ENCODE measurements at places on chromosomes 11 and 22.
A peak's percentile ranks its signal among the peaks of the same experiment; 100 is the strongest.

- no peak for DNase-seq
These were observed 771.1 kb upstream of the LUZP2 start for GRCh38 chr11:23725752-23726151.

- no peak for DNase-seq
These were observed 72.4 kb upstream of the CARD18 start for GRCh38 chr11:105211806-105212554.

GRCh38 chr11:112017538-112017937, 7.7 kb upstream of the DLAT start:
- DNase-seq, result no peak

DNA sequence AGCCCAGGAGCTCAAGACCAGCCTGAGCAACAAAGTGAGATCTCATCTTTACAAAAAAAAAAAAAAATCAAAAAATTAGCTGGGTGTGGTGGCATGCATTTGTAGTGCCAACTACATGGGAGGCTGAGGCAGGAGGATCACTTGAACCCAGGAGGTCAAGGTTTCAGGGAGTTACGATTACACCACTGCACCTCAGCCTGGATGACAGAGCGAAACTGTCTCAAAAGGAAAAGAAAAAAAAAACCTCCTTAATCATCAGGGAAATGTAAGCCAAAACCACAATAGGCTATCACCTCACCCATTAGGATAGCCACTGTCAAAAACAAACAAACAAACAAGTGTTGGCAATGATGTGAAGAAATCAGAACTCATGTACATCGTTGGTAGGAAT, 13.4 kb downstream of the DGCR2 start:
- no peak for DNase-seq

DNA sequence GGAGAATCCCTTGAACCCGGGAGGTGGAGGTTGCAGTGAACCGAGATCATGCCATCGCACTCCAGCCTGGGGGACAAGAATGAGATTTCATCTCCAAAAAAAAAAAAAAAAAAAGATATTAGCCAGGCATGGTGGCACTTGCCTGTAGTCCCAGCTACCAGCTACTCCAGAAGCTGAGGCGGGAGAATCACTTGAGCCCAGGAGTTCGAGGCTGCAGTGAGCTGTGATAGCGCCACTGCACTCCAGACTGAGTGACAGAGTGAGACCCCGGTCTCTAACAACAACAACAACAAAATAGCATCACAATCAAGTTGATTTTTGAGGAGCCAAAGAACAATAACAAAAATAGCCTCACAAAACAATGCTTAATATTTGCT, 2.3 kb downstream of the PMM1 start:
- DNase-seq, result no peak

- peak; percentile 76 for DNase-seq
These were observed 9.1 kb upstream of the CLCF1 start for GRCh38 chr11:67382276-67383136.

DNA sequence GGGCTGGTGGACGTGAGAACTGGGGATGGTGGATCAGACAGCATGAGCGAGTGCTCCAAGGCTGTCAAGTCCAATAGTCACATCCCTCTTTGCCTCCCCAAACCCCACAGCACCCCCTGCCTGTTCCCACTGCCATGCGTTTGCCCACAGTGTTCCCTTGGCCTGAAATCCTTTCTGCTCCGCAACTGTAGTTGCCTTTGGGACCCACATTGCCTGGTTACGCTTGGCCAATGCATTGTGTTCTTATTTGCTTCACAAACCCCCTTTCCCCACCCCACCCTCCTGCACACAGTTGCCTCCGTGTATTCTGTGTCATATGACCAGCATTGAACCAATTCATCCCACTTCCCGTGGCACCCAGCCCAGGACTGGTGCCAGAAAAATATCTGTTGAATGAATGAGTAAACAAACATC, 2.1 kb upstream of the KIAA0930 start:
- no peak for DNase-seq

DNA sequence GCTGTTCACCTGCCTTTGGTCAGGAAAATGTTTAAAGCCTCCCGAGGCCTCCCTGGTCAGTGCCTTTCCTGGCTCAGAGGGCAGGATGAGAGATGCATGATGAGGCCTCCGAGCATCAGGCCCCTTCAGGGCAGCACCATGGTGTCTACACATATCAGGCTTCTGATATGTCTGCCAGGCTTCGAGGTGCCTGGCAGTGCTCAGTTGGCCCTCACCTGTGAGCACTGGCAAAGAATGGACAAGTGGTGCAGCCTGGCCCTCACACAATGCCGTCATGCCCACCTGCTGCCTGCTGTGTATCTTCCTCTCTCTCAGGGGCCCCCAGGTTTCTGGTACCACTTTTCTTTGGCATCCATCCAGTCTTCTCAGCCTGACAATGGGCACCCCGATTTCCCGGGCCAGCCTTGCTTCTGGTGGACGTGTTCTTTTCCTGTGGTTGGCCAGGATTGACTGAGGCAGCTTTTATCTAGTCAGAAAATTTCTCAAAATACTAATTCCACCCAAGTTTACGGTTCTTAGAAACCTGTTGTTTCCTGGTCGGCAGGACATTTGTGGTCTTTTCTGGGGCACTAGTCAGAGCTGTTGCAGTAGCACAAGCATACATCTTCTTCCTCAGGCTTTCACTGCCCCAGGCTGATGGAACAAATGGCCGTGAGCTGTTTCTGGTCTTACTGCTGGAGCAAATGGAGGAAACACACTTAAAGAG, 76.8 kb upstream of the SUSD2 start:
- DNase-seq, result no peak

DNA sequence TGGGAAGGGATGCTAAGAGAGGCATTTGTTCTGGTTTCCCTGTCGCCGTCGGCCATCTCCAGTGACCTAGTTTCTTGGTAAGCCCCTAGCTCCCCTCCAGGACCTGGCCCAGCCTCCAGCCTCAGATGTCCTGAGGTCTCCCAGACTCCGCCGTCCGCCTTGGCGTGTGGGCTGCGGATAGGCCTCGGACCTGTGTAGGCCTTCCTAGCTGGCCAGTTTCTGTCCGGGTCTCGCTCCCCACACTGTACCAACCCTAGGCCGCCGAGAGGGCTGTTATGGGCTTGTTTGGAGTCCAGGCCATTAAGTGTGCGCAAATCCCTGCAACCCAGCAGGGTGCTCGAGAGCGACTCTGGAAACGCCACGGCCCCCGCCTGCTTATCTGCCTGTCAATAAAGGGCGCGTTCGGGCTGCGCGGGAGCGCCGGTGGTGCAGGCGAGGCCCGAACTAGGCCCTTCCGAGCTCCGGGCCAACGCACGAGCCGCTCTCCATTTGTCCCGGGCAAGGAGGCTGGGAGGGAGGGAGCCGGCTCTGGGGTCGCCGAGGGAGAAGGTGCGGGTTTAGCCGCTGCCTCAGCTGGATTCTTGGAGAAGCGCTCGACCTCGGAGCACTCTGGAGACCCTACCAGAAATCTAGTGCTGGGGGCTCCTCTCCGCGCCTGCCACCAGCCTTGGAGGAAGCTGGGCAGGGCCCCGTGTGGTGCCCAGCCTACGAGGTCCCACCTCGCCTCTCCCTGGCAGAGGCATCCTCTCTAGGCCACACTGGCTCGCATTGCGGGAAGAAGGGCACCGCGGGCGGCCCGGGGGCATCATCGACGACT, 8.7 kb upstream of the PAX6 start:
- no peak for DNase-seq

DNA sequence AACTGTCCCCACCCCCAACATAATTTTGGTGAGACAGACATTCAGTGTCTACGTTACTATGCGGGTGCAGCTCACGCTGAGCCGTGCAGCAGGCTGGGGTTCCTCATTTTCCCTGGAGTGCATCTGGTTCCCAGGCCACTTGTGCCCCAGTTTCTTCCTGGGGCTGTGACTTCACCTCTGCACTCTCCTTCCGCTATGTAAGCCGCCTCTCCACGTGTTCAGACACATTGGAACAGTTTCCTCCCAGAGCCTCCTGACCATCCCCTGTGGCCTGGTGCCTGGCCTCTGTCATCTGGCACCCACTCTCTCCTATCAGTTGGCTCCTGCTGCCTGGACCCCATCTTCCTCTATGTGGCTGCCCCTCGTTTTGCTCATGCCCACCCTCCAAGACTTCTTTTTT, 46.2 kb upstream of the A4GALT start:
- no peak for DNase-seq

DNA sequence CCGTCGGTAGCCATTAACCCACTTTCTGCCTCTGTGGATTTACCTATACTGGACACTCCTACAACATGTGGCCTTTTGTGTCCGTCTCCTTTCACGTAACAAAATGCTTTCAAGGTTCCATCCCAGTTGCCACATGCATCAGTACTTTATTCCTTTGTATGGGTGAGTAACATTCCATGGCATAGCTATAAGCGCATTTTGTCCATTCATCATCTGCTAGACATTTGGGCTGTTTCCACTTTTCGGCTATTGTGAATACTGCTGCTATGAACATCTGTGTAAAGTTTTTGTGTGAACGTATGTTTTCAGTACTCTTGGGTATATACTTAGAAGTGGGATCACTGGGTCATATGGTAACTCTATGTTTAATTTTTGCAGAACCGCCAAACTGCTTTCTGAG, 257.2 kb downstream of the ST3GAL4 start:
- no peak for DNase-seq

GRCh38 chr22:19680287-19680881, 33.9 kb upstream of the SEPTIN5 start:
- no peak for DNase-seq

GRCh38 chr11:120329556-120329955, 4.5 kb downstream of the TLCD5 start:
- no peak for DNase-seq

- no peak for DNase-seq
These were observed 82.6 kb downstream of the APIP start for GRCh38 chr11:34833602-34834001.

DNA sequence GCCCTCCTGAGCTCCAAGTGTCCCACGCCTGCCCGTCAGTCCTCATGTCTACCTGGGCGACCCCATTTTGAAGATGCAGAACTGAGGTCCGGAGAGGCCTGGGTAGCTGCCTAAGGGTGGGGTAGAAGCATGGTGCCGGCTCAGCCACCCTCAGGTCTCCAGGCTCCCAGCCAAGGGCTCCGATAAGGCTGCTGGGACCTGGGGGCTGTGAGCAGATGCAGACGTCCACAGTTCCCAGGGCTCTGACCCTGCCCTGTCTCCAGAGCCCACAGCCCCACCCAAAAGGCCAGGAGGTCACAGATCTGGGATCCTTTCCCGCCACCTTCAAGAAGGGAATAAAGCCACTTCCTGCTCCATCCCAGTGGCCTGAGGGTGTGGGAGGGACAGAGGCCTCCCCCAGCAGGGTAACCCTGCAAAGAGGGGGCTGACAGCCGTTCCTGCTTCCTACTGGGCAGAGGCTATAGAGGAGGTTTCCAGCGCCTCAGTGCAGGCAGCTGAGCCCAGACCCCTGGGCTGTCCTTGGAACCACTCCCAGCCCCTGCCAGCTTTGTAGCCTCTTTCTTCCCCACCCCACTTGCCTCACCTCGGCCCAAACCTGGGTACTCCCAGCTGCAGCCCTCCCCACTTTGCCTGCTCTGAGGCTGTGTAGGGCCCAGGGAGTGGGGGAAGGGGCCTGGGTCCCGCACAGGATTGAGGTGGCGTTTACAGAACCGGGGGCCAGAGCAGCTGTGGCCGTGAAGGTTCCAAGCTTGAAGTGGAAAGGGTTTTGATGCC, 85.5 kb downstream of the CDKN1C start:
- no peak for DNase-seq

DNA sequence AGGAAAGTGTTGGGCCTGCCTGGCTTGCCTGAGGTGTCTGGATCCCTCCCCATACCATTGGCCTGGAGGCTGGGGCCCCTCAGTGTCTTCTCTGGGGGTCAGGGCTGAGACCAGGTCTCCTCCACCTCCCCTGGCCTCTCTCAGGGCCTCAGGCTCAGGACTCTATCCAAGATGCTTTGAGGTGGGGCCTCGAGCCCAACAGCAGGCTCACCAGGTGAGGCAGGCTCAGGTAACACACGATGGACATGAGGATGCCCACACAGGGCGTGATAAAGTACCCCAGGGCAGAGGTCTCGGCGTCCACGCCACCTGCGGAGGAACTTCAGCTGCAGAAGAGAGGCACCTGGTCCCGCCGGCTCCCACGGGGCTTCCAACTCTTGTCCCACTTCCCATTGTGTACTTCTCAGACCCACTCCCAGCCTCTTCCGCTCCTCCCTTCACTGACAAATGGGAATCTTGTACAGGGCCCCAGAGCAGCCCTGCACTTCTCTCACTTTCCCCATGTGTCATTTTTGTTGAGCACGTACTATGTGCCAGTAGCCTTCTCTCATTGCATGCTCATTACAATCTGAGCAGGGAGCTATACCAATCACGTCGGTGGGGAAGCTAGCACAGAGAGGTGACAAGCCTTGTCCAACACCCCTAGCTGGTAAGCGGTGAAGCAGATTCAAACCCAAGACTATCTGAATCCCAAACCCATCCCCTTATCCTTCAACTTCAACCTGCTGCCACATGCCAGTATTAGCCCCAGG, 3.8 kb downstream of the SLC29A2 start:
- DNase-seq, result no peak

DNA sequence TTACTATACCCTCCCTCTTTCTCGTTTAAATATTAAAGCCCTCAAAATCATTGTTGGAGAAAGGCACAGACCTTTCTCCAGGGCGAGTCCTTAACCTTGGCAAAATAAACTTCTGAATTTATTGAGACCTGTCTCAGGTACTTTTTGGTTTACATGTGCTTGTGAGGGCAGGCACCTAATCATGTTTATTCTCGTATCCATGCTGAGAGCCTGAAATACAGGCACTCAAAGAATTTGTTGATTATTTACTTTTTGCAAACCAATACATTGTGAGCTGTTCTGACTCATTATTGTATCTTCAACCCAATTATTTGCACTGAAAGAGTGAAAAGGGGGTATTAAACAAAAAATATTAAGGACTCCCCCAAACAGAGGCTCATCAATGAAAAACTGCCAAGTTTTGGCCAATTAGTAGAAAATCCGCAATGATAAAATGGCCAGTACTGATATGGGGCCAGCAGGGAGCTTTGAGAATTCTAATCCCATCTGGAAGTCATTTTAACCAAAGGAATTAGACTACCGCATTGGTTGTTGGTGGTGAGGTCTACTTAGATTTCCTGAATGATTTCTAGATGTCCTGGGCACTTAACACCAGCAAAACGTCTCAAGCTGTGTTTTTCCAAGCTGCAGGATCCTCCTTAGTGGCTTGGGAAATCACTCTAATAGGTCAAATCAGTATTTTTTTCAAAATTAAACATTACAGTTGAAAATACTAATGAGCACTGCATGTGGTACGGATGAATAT, 157.3 kb downstream of the SWAP70 start:
- DNase-seq, result no peak

DNA sequence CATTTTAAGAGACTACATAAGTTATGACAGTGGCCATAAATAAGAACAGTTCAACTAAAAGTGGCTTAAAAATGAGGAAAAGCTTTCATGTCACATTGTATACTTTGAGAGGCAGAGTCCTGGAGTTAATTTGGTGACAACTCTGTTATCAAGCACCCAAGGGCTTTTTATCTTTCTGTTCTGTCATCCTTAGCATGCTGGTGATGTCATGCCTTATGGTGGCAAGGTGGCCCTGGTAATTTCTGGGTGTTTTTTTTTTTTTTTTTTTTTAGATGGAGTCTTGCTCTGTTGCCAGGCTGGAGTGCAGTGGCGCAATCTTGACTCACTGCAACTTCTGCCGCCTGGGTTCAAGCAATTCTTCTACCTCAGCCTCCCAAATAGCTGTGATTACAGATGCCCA, 158.8 kb downstream of the AASDHPPT start:
- no peak for DNase-seq
